Endothelial cell of coronary artery (primary cell): ENCODE measurements at places on chromosomes 1 and 21. TPM values are rescaled to one million over a fixed set of nuclear protein-coding genes. Genes with fewer than 3 reads are reported as not detected.

The TEKT2 gene
- total RNA-seq: 0.09 TPM in 1 of 2 replicates, not detected in the other

The RBP7 gene
- total RNA-seq: 0.28 TPM in 1 of 2 replicates, not detected in the other

The HCRTR1 gene
- 0.28 and 0.54 TPM in 2 replicates for total RNA-seq

The RHBG gene
- not detected in 2 replicates for total RNA-seq

The C1orf115 gene
- total RNA-seq: 29.5 and 29.7 TPM in 2 replicates

The BRDT gene
- not detected in 2 replicates for total RNA-seq

The SPRR4 gene
- total RNA-seq: not detected in 2 replicates

The CELA3B gene
- total RNA-seq: 0.27 TPM in 1 of 2 replicates, not detected in the other

The GBP4 gene
- total RNA-seq: 0.90 and 2.4 TPM in 2 replicates

The C1orf21 gene
- 10.4 and 16.4 TPM in 2 replicates for total RNA-seq

The MFAP2 gene
- 19.5 and 26.9 TPM in 2 replicates for total RNA-seq

The HSPA6 gene
- 0.18 and 0.75 TPM in 2 replicates for total RNA-seq

The RIIAD1 gene
- not detected in 2 replicates for total RNA-seq

The PTGFR gene
- 0.19 and 0.72 TPM in 2 replicates for total RNA-seq

The TRIM58 gene
- under 0.01 and 0.09 TPM in 2 replicates for total RNA-seq

The PCBP3 gene
- 0.18 and 0.75 TPM in 2 replicates for total RNA-seq

The CNR2 gene
- total RNA-seq: not detected in 2 replicates

The GPR157 gene
- total RNA-seq: 3.4 and 3.6 TPM in 2 replicates

The FNDC10 gene
- total RNA-seq: 0.47 and 0.54 TPM in 2 replicates

The KPRP gene
- not detected in 2 replicates for total RNA-seq

The LMOD1 gene
- 0.09 and 1.2 TPM in 2 replicates for total RNA-seq

The OR2G6 gene
- not detected in 2 replicates for total RNA-seq

The CLIC6 gene
- not detected in 2 replicates for total RNA-seq

The PADI1 gene
- total RNA-seq: 0.09 TPM in 1 of 2 replicates, not detected in the other

The TSPAN2 gene
- total RNA-seq: 0.90 and 4.7 TPM in 2 replicates

The PUM1 gene
- 64.9 and 90.3 TPM in 2 replicates for total RNA-seq

The IGSF5 gene
- total RNA-seq: not detected in 2 replicates

The TDRD5 gene
- total RNA-seq: not detected in 2 replicates

The MATN1 gene
- total RNA-seq: not detected in 2 replicates

The KDM5B gene
- 67.5 and 91.5 TPM in 2 replicates for total RNA-seq

The AMY1B gene
- not detected in 2 replicates for total RNA-seq

The GSTM5 gene
- total RNA-seq: 0.09 TPM in 2 replicates

The IL19 gene
- total RNA-seq: not detected in 2 replicates

The LCK gene
- total RNA-seq: 0.09 TPM in 1 of 2 replicates, not detected in the other

The NPHS2 gene
- not detected in 2 replicates for total RNA-seq

The CFHR3 gene
- not detected in 2 replicates for total RNA-seq

The PLPPR5 gene
- total RNA-seq: not detected in 2 replicates

The TSSK3 gene
- 0.18 and 0.19 TPM in 2 replicates for total RNA-seq

The SOD1 gene
- 258 and 272 TPM in 2 replicates for total RNA-seq

The CD247 gene
- 0.09 TPM in 2 replicates for total RNA-seq

The HDAC1 gene
- total RNA-seq: 118 and 146 TPM in 2 replicates

The KIF14 gene
- total RNA-seq: 3.8 and 9.0 TPM in 2 replicates

The FGR gene
- total RNA-seq: under 0.01 and 0.19 TPM in 2 replicates

The MRPS6 gene
- total RNA-seq: 8.8 and 9.9 TPM in 2 replicates

The CR1 gene
- not detected in 2 replicates for total RNA-seq

The DYRK3 gene
- total RNA-seq: 12.6 and 13.6 TPM in 2 replicates

The ANGPTL7 gene
- total RNA-seq: not detected in 2 replicates

The AMY2A gene
- total RNA-seq: not detected in 2 replicates

The NUAK2 gene
- 0.81 and 1.4 TPM in 2 replicates for total RNA-seq

The LEFTY2 gene
- total RNA-seq: under 0.01 and 0.09 TPM in 2 replicates

The MROH7 gene
- under 0.01 and 0.28 TPM in 2 replicates for total RNA-seq

The MIB2 gene
- 36.3 and 77.5 TPM in 2 replicates for total RNA-seq

The SAMD13 gene
- total RNA-seq: 1.7 TPM in 2 replicates

The IRF6 gene
- 3.0 and 7.9 TPM in 2 replicates for total RNA-seq

The SIM2 gene
- total RNA-seq: under 0.01 TPM in 1 of 2 replicates, not detected in the other

The OLIG2 gene
- not detected in 2 replicates for total RNA-seq
